ENCODE measurements at places on chromosomes 3 and 15. TPM values are rescaled to one million over a fixed set of nuclear protein-coding genes. Genes with fewer than 3 reads are reported as not detected.

CPEB1 gene
- not detected for total RNA-seq

PROS1 gene
- 1.3 TPM for total RNA-seq

KNG1 gene
- total RNA-seq = not detected

TIMP4 gene
- total RNA-seq = not detected

DNAJA4 gene
- total RNA-seq = not detected

MTHFS gene
- 57.0 TPM for total RNA-seq

CCDC191 gene
- total RNA-seq = 9.4 TPM

ACKR2 gene
- 0.43 TPM for total RNA-seq

FGF12 gene
- total RNA-seq = not detected

CDC25A gene
- 17.1 TPM for total RNA-seq

GOLGA8R gene
- total RNA-seq = 0.07 TPM

ATP13A5 gene
- total RNA-seq = not detected

ALPK3 gene
- total RNA-seq = under 0.01 TPM

LYSMD2 gene
- total RNA-seq = 5.4 TPM

PLS1 gene
- 1.4 TPM for total RNA-seq

CAMK1 gene
- total RNA-seq = 86.6 TPM

SNRPN gene
- total RNA-seq = 173 TPM

CEMIP gene
- not detected for total RNA-seq

EEF1AKMT4 gene
- 49.6 TPM for total RNA-seq

DUOXA2 gene
- not detected for total RNA-seq

TMIE gene
- total RNA-seq = not detected

ZNF80 gene
- total RNA-seq = not detected

DOCK3 gene
- 0.04 TPM for total RNA-seq

GOLGA8B gene
- total RNA-seq = 186 TPM

ANKRD63 gene
- total RNA-seq = not detected

FAN1 gene
- total RNA-seq = 18.1 TPM

IMPG2 gene
- total RNA-seq = 0.32 TPM

PDCD7 gene
- total RNA-seq = 23.4 TPM

Measured in Karpas-422 (cell line).